ENCODE measurements at places on chromosomes 2 and 18.
A peak's percentile ranks its signal among the peaks of the same experiment; 100 is the strongest.

- DNase-seq = no peak
These were observed 198.9 kb upstream of the RAB6C start for GRCh38 chr2:129780316-129781270.

GRCh38 chr2:180872255-180872654, 108.2 kb upstream of the UBE2E3 start:
- no peak for DNase-seq

DNA sequence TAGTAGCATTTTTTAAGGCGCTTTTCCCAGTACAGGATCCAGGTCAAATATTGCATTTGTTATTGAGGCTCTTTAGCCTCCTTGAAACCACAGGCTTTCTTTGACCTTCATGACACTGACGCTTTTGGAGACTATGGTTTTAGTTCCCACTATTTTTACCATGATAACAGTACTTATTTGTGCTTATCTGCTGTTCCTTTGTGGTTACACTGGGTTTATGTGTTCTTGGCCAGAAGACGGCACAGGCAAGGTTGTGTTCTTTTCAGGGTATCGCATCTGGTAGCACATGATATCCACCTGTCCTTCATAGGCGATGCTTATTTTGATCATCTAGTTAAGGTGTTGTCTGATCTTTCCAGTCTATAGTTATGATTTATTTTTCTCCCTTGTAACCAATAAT, 16.8 kb upstream of the MBOAT2 start:
- DNase-seq = no peak

DNA sequence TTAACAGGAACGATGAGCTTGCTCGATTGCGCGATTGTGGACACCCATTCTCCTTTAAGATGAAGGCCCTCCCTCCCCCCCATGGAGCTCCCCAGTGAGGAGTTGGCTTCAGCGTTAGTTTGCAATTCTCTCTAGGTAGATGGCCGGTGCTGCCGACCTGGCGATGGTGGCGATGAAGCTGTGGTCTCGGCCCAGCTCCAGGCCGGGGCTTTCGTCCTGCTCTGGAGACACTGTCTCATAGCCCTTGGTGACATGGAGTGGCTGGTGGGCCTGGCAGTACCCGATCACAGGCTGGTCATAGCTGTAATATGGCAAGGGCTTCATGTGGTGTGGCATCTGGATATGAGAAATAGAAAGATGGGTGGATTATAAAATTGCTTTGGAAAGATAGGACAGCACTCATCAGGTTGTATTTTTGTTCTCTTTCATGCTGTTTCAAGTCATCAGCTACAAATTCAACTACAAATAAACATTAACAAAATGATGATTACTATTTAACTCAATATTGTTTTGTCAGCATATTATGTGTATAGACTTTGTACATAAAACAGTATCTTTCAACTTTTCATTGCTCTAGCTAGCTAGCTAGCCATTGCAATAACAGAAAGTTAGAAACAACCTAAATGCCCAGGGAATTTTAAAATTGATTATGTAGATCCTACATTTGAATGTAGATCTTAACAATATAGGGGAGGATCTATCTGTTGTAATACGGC, 773.4 kb downstream of the LRRTM4 start:
- no peak for DNase-seq

DNA sequence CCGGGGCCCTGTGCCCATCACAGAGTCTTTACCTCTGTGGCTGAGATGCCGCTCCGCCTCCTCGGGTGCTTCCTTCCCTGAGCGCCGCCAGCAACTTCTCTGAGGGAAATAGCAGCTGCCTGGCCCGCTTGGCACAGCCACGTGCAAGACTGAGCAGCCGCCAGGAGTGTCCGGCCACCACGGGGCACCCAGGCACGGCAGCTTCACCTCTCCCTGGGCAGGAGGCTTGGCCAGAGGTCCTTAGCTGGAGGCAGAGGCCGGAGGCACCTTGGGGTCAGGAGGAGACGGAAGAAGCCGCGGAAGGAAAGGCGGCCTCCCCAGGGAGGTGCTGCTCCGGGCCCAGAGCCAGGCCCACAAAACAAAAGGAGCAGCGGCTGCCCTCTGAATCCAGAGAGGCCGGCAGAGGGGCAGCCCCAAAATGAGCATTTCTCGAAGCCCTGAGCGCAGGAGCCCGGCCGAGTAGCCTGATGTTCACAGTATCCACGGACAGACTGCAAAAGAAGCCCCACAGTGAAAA, 6.0 kb upstream of the LIMS2 start:
- DNase-seq = no peak

DNA sequence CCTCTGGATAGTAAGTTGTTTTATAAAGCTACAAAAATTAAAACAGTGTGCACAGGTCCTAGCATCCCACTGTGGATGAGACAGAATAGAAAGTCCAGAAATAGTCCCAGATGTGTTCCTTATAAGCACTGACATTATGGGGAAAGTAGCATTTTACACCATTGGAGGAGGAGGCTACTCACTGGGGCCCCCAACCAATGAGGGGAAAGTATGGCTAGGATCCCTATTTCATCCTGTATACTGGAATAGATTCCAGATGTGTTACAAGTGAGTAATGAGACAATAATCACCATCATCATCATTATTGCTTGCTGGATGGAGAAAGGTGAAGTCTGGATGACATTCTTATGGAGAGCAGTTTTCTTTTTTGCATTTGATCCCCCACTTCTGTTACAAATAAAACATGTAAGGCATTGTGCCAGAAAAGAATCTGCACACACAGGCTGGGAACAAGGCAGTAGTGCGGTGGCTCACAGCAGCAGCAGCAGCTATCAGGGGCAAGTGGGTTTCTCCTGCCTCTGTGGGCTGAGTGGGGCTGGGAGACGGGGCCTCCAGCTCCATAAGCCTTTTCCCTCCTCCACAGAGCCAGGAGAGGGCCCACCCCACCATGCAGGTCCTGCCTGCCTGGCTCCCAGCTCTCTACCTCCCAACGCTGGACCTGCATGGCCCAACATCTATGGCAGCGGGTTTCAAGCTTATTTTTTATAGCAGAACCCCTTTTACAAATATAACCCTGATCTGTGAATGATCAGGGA, 5.0 kb downstream of the ARID5A start:
- peak; percentile 98 for DNase-seq

GRCh38 chr18:34767601-34768027, 57.5 kb downstream of the DTNA start:
- peak; percentile 85 for DNase-seq

- no peak for DNase-seq
These were observed 228.4 kb upstream of the COPS8 start for GRCh38 chr2:236857246-236857645.

GRCh38 chr18:5884375-5884774, 10.9 kb downstream of the TMEM200C start:
- DNase-seq = no peak

DNA sequence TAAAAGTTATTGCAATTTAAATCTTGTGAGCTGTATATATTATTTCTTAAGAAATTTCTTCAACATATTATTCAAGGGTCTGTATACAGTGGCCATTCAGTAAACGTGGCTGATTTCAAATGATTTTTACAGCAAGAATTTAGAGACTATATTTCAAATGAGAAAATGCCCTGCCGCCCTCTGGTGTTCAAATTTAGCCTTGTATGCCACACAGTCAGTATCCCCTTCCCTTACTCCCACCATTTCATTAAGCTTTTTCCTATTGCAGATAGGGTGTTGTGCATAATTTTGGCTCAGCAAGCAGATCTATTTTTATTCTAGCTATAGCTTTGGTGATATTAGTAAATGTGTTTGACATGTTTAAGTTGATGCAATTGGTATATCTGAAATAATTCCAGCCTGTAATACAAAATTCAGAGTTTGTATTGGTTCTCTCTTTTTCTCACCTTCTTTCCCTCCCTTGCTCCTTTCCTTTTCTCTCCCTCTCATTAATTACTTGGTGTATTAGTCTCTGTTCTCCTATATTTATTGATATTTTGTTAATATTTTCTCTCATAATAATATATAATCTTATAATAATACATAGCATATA, 22.8 kb upstream of the SCN7A start:
- no peak for DNase-seq

DNA sequence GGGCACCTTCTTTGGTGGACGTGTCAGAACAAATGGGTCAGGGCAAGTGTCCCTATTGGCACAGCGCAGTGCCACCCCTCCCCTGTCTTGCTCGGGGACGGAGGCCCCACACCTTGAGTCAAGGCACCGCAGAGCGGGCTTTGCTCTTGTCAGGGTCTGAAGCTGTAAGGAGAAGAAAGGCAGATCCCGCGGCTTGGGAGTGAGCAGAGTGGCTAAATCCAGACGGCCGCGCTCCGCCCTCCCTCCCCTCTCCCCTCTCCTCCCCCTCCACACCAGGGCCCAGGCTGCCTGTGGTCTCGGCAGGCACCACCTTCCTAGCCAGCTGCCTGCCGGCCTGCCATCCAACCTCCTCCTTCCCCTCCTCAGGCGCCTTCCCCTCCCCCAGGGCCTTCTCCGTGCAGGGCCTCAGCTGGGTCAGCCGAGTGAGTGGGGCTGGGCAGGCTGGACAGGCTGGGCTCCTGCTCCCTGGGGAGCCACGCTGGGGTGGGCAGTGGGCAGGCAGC, 25.8 kb downstream of the SPEG start:
- no peak for DNase-seq

DNA sequence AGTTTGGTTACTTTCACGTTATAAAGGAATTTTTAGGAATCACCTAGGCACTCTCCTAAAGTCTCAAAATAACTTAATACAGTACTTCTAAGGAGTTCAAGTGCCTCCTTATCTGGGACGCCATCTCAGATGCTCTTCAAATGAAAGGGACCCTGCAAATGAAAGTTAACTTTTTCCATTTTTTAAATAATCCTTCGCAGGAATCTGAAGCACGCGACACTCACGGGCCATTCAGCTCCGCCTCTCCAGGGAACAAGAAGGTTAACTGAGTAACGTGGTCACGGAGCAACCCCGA, 537 bp upstream of the ZC3H15 start:
- no peak for DNase-seq

GRCh38 chr2:119259296-119259860, 35.7 kb downstream of the STEAP3 start:
- no peak for DNase-seq

DNA sequence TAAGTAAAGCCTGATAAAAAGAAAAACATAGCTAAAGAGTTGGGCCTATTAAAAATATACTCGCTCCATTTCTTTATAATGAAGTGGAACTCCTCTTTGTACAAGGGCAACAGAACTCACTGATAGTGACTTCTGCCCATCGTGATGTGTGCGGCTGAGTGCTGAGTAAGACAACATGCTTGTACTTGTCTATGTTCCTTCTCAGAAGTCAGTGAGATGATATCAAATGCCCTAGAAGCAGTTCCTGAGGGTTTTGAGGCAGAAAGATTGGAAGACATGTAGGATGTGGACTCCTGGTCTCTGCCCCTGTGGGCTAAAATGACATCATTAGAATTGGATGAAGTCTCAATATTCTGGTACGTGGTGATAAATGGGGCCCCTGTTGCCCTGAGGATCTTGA, 73.8 kb downstream of the USP40 start:
- no peak for DNase-seq

DNA sequence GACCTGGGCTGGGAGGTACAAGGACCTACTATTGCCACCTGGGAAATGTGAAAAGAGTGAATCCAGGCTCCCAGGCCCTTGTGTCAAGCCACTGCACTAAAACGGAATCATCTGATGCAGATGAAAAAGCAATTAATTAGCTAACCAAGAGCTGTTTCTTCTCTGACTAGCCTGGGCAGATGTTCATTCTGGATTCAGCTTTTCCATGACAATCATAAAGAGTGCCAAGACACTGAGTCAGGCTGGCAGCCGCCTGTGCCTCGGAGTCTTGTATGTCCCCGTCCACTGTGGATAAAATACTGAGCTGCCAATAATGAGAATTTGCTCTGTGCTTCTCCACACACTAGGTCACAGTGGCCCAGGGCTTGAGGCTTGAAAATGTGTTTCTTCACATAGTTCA, 21.7 kb upstream of the LCLAT1 start:
- DNase-seq = no peak

GRCh38 chr2:240389302-240389805, 46.1 kb upstream of the GPC1 start:
- DNase-seq = no peak

- no peak for DNase-seq
These were observed 87.7 kb upstream of the HAAO start for GRCh38 chr2:42879913-42880737.

GRCh38 chr18:50472941-50473340, 86.9 kb upstream of the MAPK4 start:
- no peak for DNase-seq

Data from HS-5 (cell line).